ENCODE measurements at places on chromosomes 5 and 9.

- DNase-seq = peak; percentile 72
Measured at GRCh38 chr5:103435136-103435889, 127.3 kb downstream of the NUDT12 start.

DNA sequence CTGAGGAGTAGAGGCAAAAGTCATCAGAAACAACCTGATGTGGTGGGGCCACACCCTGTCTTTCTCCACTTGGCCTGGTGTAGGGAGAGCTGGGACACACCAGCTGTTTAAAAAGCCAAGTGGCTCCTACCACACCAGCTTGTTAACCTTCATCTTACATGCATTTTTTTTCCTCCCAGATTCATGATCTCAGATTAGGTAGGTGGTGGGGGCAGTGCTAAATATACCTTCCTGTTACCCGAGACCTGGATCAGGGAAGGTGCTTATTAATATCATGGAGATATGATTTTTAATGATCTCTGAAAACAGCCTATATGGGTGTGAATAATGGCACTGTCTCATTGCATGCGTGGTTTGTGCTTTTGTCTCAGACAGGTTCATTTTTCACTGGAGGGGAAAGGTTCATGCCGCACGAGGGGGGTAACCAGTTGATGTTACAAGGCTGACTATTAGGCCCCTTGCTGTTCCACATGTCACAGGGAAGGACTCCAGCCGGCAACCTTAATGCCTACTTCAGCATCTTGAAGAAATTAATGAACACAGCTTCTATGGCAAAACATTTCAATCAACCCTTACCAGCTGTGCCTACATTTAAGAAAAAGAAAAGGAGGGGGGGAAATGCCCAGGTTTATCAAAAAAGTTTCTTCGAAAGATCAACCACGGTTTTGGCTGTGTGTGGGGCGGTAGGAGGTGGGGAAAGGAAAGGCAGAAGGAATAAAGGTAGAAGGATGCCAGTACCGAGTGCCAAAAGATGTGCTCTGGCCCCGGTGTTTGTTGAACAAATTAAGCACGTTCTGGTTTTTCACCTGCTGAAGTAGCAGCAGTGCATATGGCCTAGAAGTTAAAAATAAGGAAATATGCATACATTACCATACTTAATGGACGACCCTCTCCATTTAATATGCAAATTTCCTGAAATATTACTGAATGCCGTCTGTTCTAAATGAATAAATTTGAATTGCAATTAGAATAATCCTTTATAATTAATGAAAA is 185.4 kb downstream of the EBF1 start:
- no peak for DNase-seq

DNA sequence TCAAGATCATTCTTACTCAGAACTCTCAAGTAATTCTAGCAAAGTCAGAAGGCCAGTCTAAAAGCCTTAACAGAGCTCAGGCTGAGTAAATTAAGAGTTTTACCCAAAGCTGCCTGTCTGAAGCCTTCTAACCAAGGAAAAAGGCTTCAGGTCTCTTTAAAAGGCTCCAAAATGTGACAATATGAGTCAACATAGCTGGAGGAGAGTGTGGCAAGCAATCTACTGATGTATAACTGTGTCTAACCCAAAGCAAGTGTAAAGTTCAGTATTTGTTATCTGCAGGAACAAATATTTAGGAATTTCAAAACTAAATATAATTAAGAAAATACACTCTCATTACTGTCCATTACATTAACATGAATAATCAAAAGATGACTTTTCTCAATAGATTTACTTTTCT is 11.0 kb downstream of the ZBTB5 start:
- DNase-seq = no peak

DNA sequence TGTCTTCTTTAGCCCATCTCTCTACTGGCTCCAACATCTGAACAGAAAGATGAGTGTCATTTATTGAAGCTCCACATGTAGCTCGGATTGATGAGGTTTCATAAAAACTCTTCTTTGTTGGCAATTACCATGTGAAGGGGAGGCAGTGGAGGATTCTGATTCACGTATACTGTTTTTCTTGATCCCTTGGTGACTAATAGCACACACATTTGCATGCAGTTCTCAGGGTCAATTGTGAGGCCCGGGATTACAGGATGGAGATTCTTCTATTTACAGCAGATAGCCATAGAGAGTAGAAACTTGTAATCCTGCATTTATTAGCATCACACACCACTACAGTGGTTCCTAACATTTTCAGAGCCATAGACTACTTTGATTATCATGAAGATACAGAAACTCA is 133.2 kb upstream of the MARCHF11 start:
- no peak for DNase-seq

DNA sequence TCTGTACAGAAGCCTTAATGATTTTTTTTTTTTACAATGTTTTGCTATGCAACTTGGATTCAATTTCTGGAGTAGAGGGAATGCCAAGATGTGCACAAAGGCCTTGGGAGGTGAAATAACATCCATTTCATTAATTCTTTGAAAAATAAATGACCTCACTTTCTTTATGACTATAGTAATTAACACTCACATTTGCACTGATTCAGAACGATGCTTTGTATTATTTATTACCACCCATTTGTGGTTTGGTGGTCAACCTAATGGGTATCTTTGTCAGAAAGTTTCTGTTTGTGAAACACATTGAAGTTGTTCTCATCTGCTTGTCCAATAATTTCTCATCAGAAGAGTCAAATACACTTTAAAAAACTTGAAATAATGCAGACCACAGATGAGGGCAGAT is 169.3 kb downstream of the NTRK2 start:
- no peak for DNase-seq

DNA sequence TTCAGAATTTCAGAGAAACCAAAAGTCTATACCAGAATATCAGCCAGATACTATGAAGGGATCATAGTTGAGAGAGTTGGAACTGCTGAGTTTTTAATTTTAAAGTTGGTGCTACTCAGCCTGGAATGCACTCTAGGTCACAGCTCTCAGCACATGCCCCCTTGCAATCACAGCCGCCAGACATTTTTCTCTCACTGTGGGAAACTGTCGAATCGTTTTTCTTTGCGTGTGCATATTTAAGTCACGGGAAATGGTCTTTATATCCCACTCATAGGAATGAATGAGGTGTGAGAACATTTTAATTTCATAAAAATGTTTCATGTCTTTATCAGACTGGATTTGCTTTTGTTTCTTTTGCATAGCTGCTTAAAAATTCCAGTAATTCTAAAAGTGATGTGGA is 12.2 kb upstream of the SPDL1 start:
- DNase-seq = no peak

DNA sequence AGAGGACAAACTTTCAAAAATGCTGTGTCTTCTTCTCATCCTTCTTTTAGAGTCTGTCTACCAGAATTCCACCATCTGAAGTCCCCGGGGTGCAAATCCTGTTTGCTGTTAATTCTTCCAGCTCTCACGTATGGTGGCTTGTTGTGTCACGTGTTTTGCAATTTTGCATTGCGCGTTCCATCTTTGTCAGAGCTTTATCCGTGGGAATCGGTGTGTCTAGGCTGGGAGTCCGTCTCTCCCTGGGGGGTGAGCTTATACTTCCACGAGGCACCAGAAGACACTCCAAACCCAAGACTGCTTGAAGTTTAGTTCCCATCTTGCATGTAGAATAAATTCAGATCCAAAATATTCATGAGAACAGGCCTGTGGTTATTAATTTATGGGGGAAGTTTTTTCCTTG is 6.1 kb upstream of the FIBCD1 start:
- no peak for DNase-seq

GRCh38 chr5:110031402-110032140 is 341.8 kb downstream of the MAN2A1 start:
- DNase-seq = no peak

- DNase-seq = no peak
Measured at GRCh38 chr5:103389846-103390245, 131.3 kb downstream of the MACIR start.

- no peak for DNase-seq
Measured at GRCh38 chr5:160199410-160199911, 29.8 kb upstream of the FABP6 start.

GRCh38 chr5:124902097-124902821 is 155.8 kb upstream of the ZNF608 start:
- no peak for DNase-seq

- peak; percentile 78 for DNase-seq
Measured at GRCh38 chr5:58582803-58583491, at the start of gene RAB3C. Gene RAB3C (plus strand): TSS chr5:58583075. CDS start chr5:58583209, 134 bp downstream.

- no peak for DNase-seq
Measured at GRCh38 chr5:7608772-7609171, 212.8 kb downstream of the ADCY2 start.

DNA sequence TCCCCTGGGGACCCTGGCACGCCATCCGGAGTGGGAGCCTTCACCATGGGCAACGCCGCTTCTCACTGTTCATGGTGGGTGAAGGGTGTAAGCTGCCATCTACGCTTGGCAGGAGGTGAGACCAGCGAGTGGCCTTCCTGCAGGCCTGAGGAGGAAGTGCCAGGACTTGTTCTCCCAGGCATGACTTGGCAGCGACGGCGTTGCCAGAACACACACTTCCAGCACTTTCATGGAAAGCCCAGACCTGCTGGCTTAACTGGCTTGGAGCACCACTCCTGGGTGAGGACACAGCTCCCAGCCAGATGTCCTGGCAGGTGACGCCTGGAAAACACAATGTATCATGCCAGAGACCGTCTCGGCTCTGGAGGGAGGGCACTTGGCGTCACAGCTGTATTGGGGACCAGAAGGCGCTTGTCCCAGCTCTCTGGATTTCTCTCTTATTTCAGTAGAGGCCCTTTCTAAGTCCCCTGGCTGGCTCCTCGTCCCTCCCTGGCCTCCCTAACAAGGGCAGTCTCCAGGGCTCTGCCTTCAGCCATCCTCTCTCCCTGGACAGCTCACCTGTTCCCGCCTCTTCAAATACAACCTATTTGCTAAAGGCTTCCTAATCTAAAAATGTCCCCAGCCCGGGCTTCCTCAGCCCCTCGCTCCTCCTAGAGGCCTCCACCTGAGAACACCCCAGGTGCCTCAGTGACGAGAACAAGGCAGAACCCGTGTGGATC is 188.3 kb downstream of the OLFM1 start:
- DNase-seq = no peak

- peak; percentile 89 for DNase-seq
Measured at GRCh38 chr5:115583474-115583873, 18.8 kb downstream of the TICAM2 start.

- DNase-seq = peak; percentile 48
Measured at GRCh38 chr5:173498286-173498685, 118.2 kb downstream of the BOD1 start.

- DNase-seq = peak; percentile 36
Measured at GRCh38 chr9:110370315-110370714, 32.7 kb upstream of the TXNDC8 start.

GRCh38 chr9:136036848-136037247 is 58.2 kb downstream of the NACC2 start:
- DNase-seq = no peak

DNA sequence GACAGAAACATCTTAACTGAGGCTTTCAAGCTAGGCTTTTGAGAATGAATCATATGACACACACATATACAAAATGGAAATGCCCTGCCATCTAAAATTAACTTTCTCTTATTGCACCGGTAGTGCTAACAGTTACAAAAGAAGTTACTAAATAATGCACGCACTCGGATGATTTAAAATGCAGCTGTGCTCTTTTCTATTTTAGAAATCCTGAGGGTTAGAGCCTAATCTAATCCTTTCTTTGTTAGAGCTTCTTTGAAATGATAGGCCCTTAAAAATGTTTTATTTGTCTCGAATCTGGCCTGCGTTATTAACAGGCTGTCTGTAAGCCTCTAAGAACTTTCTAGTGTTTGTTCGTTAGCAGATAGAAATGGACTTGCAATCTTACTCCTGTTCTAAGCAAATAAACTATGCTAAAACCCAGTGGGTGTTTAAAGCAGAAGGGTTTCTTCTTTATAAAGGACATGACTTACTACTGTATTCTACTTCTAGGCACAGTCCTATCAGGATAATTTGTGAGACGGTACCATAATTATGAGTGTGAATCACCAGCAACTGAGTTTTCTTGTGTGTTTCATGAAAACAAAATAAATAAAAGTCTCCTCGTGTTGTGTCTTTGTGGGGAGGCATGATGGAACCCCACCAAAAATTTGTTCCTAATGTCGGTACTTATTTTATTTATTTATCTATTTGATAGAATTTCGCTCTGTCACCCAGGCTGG is 69.2 kb upstream of the MYO10 start:
- no peak for DNase-seq

GRCh38 chr5:111993242-111993641 is 236.2 kb upstream of the NREP start:
- DNase-seq = no peak

GRCh38 chr9:77969083-77969482 is 62.5 kb downstream of the GNAQ start:
- DNase-seq = no peak
